ENCODE measurements at places on chromosomes 16 and 17. TPM values are rescaled to one million over a fixed set of nuclear protein-coding genes. Genes with fewer than 3 reads are reported as not detected.

The ZNF597 gene
- 0.36 TPM for total RNA-seq

The OR4D1 gene
- not detected for total RNA-seq

- DNase-seq: peak; percentile 57
Measured at GRCh38 chr17:2929881-2930533, 133.4 kb downstream of the OR1D5 start.

- no peak for DNase-seq
Measured at GRCh38 chr17:37642681-37643080, 565 bp downstream of the DDX52 start.

DNA sequence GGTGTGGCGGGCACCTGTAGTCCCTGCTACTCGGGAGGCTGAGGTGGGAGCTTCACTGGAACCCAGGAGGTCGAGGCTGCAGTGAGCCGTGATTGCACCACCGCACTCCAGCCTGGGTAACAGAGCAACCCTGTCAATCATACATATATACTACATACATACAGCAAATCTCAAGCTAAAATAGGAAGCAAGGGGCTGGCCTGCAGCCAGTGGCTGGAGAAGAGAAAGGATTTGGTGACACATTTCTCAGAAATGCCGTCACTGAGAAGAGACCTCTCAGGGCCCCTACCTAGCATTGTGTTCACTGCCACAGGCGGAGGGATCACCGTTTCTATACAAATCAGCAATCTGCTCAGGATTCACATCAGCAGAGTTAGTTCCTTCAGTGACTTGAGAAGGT is 16.9 kb downstream of the NARF start:
- DNase-seq: no peak

DNA sequence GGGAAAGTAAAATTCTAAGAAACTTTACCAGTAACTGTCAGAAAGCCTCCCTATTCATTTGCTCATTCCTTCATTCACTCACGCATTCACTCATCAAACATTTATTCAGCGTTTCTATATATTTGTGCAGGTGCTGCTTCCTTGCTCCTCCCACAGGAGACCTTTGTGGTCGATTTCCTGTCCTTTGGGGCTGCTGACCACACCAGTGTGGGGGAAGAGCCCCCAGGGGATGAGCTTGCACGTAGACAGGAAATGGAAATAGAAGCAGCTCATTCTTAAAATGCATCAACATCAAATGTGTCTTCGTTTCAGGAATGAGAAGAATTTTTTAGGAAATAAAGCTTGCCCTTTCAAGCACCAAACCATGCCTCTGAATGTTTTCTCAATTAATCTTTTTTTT is 9.6 kb downstream of the PIK3R6 start:
- DNase-seq: no peak

DNA sequence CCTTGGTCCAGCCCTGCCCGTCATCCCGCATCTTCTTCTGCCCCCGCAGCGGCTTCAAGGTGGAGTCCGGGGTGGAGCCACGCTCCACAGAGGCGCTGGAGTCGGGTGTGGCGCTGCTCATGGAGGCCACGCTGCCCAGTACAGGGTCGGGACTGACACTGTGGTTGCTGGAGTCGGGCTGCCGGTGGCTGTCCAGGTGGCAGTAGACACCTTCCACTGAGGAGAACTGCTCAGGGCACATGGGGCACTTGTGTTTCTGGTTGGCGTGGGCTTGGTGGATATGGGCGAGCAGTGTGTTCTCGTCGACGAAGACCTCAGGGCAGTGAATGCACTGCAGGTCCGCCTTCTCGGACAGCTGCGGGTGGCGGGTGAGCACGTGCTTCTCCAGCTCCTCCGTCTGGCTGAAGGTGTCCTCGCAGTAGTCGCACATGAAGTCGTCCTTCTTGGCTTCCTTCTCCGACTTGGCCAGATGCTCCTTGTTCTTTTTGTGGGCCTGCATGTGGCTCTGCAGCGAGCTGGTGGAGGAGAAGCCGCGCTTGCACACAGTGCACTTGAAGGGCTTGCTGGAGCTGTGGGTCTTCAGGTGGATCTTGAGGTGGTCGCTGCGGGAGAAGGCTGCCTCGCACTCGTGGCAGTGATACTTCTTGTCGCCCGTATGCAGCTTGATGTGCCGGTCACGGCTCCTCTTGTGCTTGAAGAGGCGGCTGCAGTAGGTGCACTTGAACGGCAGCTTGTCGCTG is 217.8 kb downstream of the ZNF423 start:
- no peak for DNase-seq

The PLA2G15 gene
- 8.6 TPM for total RNA-seq

- DNase-seq: peak; percentile 77
Measured at GRCh38 chr16:11232852-11233726, 22.9 kb downstream of the SOCS1 start.

DNA sequence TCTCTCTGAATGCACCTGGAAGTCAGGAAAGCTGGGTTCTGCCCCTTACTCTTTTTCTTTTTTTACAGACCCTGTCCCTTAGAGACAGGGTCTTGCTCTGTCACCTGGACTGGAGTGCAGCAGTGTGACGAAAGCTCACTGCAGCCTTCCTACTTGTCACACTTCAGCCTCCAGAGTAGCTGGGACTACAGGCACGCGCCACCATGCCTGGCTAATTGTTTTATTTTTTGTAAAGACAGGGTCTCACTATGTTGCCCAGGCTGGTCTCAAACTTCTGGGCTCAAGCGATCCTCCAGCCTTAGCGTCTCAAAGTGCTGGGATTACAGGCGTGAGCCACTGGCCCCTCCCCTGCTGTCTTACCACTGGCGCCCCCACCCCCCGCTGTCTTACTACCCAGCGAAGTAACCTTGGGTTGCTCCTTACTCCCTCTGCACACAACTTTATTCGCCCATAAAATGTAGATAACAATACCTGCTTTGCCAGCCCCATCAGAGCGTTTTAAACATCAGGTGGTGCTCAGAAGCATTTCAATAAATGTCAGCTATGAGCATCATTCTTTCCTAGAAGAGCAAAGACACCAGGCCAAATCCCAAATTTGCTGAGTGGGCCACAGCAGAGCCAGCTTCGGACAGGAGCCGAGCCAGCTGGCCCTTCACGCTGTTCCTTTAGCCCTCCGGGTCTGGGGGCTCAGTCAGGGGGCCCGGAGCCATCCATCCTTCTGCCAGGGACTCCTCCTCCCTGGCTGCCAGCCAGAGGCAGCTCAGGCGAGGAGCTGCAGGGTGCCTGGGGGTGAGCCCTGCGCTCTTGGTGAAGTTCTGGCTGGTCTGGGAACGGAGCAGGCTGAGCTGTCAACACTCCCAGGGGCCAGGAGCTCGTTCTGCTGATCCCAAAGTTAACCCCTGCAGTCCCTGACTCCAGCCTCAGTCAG is 24.4 kb downstream of the SRL start:
- no peak for DNase-seq

GRCh38 chr16:89341697-89342694 is 124.5 kb downstream of the ZNF778 start:
- DNase-seq: no peak
